ENCODE measurements at places on chromosomes 4 and X.

GRCh38 chrX:54530357-54530900, 410 bp downstream of the GNL3L start:
- no peak for DNase-seq

GRCh38 chr4:41814565-41814964, 66.0 kb upstream of the PHOX2B start:
- no peak for DNase-seq

DNA sequence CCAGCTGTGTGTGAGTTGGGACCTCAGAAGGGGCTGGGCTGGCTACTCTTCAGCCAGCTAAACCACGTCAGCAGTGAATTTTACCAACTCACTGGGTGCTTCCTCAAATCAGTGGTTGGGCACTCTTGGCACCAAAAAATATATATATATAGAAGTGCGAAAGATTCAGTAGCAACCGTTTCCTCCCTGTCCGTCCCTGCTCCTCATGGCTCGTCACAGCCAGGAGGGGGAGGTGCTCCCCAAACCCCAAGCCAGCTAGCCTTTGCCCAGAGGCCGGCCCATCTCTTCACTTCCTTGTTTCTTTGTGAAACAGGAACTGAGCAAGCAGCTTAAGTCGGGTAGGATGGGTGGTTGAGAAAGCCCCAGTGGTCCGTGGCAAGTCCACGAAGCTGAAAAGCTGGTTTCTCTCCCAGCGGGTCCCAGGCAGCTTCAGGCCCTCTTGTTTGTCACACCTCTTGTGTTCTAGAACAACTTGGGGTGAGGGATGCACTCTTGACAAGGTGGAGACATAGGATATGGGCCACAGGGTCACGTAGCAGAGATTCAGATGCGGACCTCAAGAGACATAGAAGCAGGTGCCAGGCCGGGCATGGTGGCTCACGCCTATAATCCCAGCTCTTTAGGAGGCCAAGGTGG, 6.8 kb upstream of the SASH3 start:
- DNase-seq: peak; percentile 62

DNA sequence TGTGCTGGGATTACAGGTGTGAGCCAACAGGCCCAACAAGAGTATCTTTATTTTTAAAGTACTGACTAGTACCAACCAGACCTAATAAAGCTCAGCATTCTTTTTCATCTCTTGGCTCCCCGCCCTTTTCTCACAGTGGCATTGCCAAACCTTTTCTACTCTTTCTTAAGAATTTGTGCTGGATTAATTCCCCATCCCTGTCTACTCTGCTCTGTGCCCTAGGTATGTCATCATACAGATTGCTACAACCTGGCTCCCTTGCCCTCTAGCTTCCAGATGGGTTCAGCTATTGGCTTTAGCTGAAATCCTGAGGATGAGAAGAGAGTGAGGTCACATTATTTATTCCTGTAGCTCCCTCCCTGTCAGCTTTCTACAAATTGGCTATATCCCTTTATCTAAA, 34.9 kb upstream of the CCNI start:
- no peak for DNase-seq

DNA sequence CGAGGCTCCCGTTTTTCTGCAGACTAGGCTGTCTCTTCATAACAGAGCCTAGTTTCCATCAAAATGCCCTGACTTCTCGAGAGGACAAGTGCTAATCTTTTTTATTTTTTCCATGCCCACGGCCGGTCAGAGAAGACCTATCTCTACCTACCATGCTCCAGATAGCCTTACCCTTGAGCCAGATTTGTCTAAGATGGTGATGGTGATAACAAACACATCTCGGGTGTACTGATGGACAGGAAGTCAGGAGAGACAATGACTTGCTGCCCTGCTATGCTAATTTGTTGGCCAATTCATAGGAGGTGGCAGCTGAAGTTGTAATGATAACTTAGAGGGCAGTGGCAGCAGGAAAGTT, 42.2 kb upstream of the NKRF start:
- no peak for DNase-seq

DNA sequence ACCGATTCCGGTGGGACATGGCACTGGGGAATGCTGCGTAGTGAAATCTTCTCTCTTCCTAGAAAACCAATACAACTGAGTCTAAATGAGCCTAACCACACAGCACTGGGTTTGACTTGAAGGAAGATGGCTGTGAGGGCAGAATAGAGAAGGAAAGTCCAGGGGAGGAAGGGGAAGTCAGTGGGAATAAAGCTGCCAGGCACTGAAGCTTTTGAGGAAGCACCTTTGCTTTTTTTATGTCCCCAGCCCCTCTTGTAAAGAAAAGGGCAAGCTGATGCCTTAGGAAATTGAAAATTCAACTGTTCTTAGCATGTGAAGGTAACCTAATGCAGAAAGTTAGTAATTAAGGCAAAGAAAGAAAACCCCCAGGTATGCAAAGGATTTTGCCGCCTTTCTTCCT, 20.6 kb downstream of the MED28 start:
- no peak for DNase-seq

DNA sequence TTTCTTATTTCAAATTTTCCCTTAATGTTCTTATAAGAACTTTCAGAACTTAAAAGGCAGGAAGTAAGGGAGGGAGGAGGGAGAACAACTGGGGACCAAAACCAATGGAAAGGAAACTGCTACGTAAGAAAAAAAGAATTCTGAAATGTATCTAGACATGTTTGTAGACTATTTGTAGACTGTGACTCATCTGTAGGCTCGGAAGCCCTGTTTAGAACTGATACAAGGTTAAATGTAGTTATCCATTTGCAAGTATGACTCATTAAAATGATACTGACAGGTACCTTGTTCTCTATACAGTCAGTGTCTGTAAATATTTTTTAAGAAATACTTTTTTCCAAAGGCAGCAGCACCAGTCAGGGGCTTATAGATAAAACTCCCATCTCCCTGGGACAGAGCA, 202.0 kb downstream of the DHX15 start:
- DNase-seq: no peak

DNA sequence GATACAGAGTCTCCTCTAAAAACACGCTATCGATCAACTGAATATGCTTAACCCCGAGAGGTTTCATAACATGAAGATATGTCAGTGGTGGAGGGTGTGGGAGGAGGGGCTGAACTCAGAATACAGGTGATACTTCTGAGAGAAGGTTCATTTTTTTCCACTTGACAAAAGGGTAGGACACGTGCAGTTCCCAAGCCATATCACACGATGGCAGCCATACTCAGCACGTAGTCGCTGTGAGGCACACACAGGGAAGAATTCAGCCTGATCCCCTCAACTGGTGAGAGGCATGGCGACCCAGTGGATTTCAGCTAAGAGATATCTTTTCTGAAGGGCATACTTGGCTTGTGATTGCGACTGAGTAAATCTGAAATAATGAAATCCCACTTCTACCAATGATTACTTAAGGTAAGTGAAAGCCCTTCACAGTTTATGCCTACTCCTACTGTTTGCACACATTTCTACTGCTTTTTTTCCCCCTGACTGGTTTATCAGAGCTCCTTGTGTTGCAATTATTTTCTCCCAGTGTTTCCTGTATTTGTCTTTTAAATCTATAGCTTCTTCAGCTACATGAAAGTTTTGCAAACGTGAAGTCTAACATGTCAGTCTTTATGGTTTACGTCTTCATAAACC, 133.1 kb downstream of the CORIN start:
- DNase-seq: peak; percentile 32

- no peak for DNase-seq
These were observed 40.8 kb upstream of the DHRSX start for GRCh38 chrX:2541603-2542002.

Data from activated naive CD4-positive, alpha-beta T cell treated with anti-CD3 and anti-CD28 coated beads, Interleukin-2, amount 10 ng/mL, durations not matched to agents 7 days and 5 days (primary cell).